ENCODE measurements at places on chromosomes 12 and 14. TPM values are rescaled to one million over a fixed set of nuclear protein-coding genes. Genes with fewer than 3 reads are reported as not detected.

DNA sequence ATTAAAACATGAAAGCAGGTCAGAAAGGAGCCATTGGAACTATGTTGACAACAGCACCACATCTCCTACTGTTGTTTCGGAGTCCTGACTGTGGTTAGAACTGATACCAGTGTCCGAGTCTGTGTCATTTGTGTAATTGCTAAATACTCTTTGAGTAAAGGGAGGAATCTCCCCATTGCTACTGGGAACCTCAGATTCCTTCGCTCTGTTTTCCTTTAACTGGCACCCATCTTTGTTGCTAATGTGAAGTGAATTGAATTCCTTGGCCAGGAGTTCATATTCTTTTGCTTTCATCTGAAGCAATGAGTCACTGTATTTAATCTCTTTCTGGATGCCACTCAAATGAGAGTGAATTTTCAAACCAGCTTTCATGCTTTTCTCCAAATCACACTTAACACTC, 31.5 kb downstream of the RASSF9 start:
- no peak for DNase-seq

GRCh38 chr14:32756173-32756572, 182.5 kb upstream of the NPAS3 start:
- no peak for DNase-seq

DNA sequence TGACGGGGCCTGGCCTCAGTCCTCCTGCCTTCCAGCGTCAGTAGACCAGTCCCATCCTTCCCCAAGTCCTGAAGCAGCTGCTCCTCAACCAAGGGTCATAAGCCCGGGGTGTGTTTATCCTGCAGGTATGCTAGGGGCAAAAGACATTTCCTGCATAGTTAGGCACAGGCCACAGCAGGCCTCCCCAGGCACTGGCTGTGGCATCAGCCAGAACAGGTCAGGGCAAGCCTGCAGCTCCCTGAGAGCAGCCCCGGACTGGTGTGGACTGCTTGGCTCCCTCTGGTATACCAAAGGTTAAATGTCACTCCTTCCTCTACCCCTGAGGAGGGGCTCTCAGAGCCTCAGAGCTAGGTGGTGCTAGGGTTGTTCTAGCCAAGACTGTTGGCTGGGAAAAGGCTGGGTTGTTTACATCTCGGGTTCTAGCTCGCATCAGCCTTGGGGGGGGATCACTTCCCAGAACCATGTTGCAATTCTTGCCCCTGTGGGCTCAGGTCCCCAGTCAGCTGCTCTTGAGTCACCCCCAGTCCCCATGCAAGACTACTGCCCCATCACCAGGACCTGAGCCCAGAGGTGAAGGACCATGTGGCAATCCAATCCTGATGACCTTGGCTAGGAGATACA, 2.9 kb downstream of the MMP14 start:
- peak; percentile 78 for DNase-seq

TDRD9 gene
- 1.00 TPM for total RNA-seq

INSM2 gene
- not detected for total RNA-seq

DNA sequence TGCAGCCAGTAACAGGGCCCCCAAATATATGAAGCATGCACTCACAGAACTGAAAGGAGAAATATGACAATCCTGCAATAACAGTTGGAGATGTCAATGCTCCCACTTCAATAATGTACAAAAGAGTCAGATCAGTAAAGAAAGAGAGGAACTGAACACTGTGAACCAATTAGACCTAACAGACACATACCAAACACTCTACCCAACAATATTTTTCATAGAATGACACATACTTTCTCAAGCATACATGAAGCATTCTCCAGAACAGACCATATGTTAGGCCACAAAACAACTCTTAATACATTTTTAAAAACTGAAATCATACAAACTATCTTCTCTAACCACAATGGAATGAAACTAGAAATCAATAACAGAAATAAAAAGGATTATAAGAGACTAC, 80.2 kb downstream of the ELK3 start:
- DNase-seq = no peak

DNA sequence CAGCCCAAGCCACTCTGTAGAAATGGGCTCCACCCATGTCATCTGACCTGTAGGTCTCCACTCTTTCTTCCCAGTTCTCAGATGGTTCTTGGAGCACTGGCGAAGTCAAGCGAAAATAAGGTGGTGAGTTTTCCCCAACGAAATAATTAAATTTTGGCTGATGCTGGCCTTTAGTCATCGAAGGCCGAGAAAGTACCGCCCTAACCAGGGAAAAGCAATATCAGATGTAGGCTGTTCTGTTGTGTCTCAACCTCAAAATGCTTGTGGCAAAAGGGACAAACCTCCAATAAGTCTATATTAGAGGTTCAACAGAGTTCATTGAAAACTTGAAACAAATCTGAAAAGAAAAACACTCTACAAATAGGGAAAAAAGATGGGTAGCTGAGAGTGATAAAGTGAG, 48.6 kb upstream of the BCAT1 start:
- no peak for DNase-seq

- no peak for DNase-seq
Observed at GRCh38 chr12:90237841-90238240, 529.2 kb upstream of the ATP2B1 start.

GRCh38 chr14:67998834-67999233, 179.3 kb downstream of the RAD51B start:
- DNase-seq = no peak

- no peak for DNase-seq
Observed at GRCh38 chr14:95659990-95660385, 26.2 kb upstream of the TCL1B start.

GRCh38 chr14:32654106-32654505, 284.6 kb upstream of the NPAS3 start:
- no peak for DNase-seq

HOXC12 gene
- total RNA-seq = 1.1 TPM

BIN2 gene
- total RNA-seq = 5.6 TPM

DNA sequence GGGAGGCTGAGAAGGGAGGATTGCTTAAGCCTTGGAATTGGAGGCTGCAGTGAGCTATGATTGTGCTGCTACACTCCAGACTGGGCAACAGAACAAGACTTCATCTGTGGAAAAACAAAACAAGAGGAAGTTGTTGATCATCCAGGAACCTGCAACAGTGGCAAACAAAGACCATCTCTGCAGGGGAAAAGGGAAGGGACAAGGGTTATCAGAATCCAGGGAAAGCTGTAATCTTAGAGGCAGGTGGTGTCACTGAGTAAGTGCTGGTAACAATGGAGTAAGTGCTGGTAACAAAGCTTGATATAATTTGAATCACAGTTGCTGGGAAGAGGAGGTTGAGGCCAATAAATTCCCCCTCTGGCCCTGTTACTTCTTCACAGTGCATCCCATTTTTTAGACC, 27.5 kb upstream of the DCN start:
- no peak for DNase-seq

BMAL2 gene
- total RNA-seq = 32.7 TPM

DNA sequence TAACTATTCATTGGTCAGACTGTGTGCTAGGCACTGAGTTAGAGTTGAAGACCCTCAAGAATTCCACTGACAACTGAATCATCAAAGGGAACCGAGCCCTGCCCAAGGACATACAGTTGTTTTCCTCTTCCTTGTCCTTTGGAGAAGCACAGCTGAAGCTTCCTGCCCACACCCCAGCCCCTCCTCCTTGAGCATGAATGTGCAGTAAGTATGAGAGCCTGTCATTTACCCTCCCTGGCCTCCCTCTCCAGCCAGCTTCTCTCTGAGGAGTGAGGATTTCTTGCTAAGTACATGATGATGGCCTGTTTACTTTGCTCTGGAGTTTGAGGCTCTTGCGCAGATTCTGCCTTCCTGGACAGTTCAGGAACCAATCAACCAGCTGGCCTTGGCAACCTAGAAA, 235.2 kb downstream of the CACNA1C start:
- peak; percentile 79 for DNase-seq

DNA sequence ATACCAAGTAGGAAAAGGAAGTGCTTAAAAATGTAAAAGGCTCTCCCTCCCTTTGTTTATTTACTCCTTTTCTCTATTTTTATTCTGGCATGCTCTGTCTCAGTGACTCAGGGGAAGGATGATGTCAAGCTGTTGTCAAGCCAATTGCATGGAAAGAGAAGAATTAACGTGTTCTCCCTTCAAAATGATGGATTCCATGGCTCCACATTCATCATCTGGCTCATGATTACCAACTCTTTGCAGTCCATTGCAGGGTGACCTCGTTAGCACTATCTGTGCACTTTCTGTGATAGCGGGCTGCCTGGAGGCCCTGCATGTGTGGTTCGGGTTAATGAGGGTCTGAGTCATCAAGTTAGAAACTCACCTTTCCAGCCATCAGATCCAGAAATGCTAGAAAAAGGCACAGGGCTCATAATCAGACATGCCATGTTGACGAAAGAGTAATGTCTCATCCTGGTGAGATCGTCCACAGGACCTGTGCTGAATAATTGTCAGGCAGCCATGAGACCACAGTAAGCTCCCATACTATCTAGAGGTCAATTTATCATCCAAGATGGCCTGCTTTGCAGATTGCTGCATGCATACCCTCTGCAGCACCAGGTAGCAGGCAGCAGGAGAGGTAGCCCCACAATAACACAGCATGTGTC, 79.2 kb upstream of the BTG1 start:
- no peak for DNase-seq

DNA sequence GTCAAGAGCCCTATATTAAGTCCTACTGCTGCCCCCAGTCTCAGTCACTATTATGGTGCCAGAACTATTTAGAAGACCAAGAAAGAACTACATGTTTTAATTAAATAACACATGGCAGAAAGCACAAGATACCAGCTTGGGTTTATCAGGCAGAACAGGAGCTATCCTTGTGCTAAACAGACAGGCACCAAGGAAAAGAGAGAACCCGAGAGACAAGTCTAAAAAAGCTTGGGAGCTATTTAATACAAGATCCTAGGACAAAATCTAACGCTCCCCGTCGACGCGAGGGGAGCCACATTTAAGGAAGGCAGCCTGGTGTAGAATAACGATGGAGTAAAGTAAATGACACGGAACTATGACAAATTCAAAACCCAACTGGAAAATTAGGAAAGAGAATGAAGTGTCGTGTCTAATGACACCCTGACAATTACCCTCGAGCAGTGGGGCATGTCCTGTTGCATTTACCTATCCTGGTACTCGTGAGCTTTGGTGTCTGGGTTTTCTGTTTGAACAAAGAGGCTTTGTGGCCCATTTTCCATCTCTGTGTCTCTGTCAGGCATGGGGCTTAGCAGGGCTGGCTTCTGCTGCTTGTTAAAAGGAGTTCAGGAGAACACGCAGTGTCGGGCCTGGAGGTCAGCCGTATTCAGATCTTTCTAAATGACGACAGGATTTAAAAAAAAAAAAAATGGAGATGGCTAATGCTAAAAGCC, 140.6 kb downstream of the ETNK1 start:
- no peak for DNase-seq

DNA sequence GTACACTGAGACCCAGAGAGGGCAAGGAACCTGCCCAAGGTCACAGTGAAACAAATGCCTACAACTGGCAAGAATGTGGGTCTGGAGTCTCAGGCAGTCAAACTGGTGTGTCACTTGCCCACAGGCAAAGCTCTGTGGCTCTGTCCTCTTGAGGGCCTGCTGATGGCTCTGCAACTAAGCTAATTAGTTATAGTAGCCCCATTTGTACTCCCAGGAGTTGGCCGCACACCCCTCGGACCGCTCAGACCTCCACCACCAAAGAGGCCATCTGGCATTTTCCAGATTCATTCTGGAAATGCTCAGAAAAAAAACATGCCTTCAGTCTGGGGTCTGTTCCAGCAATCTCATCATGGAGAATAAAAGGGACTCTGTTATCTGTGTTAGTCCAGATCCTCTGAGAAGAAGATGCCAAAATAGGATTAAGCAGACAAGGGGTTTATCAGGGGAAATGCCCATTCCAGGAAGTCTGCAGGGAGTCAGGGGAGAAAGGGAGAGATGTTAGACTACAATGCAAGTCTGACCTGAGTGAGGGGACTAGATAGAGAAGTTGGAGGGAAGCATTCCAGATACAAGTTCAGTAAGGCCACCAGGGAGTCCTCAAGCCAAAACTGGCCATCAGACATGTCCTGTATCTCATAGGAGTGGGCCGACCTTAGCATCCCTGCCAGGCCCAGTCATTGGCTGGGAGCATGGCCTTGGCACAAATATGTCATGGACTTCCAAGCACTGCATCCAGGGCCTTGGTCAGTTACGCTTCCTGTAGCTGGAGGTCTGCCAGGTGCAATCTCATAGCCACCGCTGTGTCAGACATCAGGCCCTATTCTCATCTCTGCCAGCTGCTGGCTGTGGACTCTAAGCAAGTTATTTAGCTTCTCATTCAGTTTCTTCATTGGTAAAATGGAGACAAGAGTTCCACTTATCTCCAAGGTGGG, 15.4 kb upstream of the OAS1 start:
- peak; percentile 83 for DNase-seq

DNA sequence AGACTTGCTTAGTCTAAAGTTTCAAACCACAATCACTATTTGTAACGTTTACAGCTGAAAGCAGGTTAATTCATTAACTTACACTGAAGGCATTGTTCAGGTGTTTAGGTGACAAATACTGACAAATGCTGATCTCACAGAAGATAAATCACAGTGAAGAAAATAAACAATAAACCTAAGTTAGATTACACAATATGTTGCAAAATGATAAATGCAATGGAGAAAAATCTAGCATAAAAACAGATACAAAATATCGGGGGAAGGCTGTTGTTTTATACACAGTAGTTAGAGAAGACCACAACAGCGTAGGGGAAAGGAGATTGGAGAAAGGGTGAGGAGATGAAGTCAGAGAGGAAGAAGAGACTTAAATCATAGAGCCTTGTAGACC, 3.0 kb downstream of the SCAF11 start:
- DNase-seq = no peak

DNA sequence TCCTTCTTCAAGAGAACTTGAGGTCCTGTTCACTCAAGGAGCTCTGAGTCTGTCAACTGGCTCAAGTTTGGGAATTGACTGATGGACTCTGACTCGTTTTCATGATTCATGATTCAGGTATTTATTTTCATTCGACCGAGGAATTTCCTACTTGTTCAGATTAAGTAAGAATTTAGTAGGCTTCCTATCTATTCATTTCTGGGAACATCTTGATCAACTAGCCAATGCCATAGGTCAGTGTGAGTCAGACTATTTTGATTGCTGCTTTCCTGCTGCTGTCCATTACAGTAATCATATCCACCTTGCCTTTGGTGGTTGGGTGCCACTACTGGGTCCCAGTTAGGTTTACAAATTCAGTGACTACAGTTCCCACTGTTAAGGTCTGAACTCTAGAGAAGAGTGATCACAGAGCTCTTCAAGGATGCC, 6.1 kb downstream of the FAM186A start:
- no peak for DNase-seq

DNA sequence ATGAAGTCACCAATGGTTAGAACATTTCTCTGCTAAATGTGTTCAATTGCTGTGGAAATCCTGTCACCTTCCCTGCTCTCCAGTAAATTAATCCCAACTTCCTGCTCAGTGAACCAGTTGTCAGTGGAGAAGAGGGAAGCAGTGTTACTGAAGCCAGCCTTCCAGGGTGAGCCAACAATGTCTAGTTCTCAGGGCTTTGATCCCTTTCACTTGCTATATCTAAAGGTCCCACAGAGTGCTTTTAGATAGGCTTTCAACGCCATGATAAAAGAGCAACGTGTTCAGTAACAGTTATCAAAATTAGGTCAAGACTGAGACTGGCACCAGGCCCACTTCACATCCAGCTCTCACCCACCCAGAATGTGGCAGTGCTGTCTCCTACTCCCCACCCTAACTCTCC, 139.7 kb downstream of the KCNH5 start:
- DNase-seq = no peak

- no peak for DNase-seq
Observed at GRCh38 chr12:49698619-49699545, 8.3 kb downstream of the FMNL3 start.

Data from posterior vena cava (tissue), 2 donors.